ENCODE measurements at places on chromosomes 4 and X.

DNA sequence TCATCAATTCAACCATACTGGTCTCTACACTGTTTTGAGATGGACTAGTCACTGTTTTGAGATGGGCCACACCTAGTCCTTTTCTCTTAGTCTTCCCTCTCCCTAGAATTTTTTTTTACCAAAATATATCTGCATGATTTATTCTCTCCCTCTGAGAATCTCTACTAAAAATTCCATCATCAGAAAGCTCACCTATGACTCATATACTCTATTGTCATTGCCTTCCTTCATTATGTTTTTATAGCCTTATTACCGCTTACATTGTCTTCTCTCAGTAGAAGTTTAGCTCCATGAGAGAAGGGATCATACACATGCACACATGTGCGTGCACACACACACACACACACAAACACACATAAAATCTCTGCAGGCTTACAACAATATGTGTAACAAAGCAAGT, 303.6 kb downstream of the PCDH10 start:
- DNase-seq, result no peak

DNA sequence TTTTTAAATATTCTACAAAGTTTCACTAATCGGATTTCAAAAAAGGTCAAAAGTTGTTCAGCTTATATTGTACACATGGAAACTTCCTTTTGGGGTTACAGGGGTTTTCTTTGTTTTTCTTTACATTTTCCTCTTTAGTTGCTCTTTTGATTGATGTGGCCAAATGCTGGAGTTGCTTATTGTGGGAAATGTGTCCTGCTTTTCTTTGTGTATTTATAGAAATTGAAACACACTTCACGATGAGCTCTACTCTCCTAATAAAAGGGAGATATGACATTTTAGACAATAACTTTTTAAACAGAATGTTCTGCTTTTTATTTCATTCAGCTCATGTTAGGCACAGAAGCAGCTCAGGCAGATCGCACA, 50.7 kb upstream of the SPRY1 start:
- no peak for DNase-seq

- no peak for DNase-seq
Measured at GRCh38 chr4:139209470-139210063, 32.5 kb upstream of the ELF2 start.

GRCh38 chr4:122705547-122706117, 26.9 kb upstream of the BBS12 start:
- no peak for DNase-seq

GRCh38 chr4:110292994-110293744, 94.8 kb upstream of the ELOVL6 start:
- no peak for DNase-seq

GRCh38 chrX:15631637-15632036, 30.9 kb upstream of the ACE2 start:
- no peak for DNase-seq

DNA sequence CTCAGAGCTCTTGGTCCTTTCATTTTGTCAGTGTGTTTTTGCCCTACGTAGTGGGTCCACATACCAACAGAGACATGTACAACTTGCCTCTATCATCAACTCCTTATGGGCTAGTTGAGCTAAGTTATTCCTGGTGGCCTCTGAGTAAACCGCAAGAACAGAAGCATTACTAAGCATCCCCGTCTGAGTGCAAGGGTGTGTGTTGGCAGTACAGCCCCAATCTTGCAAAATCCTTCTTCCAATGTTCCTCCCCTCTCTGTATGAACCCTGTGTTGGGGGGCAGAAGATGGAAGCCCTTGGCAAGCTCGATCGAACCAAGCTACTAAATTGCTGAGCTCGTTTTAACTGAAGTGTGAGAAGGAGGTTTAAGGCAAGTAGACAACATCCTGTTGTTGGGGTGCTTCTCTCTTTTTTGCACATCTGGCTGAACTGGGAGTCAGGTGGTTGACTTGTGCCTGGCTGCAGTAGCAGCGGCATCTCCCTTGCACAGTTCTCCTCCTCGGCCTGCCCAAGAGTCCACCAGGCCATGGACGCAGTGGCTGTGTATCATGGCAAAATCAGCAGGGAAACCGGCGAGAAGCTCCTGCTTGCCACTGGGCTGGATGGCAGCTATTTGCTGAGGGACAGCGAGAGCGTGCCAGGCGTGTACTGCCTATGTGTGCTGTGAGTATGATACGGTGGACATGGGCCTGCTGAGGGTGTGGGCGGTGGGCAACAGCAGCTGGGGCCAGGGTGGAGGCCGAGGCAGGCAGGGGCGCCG, at the start of gene SH2D1A:
Gene SH2D1A (plus strand): TSS at position 447 of the 760 bp plus-strand sequence. CDS start 80 bp downstream, at position 527.
- DNase-seq, result no peak

DNA sequence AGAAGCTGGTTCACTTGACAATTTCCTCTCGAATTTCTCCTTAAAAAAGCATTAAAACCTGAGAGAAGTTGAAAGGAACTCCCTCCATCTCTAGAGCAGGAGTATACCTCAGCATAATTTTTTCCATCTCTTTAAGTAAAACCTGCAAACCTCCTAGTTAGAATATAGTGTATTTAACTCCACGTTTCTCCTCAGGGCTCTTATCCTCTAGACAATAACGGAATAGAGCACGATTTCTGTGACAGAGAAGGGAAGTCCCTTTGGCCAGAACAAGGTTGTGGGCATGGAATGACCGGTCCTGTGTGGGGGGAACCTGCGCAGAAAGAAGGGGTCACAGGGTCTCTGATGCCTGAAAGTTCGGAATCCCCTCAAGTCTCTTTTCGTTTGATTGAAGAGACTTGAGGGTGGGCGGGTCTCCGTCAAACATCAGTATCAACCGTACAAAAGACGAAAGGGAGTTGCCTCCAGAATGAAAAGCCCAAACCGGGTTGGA, 697 bp downstream of the ZNF280C start:
- no peak for DNase-seq

GRCh38 chrX:13473442-13474163, 95.8 kb upstream of the EGFL6 start:
- DNase-seq, result no peak

DNA sequence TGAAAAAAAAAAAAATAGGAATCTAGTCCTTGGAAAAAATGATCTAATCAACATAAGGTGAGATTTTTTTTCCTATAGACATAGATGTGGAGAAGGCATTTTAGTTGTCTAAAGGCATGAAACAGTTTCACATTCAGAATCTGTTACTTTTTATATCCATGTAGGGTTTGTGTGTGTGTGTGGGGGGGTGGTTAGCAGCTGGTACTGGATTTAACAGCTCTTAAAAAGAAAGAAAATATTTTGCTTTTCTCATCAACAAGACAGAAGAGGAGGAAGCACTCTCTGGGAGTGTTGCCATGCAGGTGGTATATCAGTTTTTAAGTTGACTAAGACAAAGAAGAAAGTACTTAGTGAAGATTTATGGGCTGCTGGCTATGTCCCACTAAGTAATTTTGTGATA, 122.3 kb downstream of the VCX3B start:
- DNase-seq, result no peak

GRCh38 chr4:14272206-14272605, 644.7 kb upstream of the BOD1L1 start:
- no peak for DNase-seq

GRCh38 chr4:165743422-165743821, 129.6 kb upstream of the TLL1 start:
- no peak for DNase-seq

DNA sequence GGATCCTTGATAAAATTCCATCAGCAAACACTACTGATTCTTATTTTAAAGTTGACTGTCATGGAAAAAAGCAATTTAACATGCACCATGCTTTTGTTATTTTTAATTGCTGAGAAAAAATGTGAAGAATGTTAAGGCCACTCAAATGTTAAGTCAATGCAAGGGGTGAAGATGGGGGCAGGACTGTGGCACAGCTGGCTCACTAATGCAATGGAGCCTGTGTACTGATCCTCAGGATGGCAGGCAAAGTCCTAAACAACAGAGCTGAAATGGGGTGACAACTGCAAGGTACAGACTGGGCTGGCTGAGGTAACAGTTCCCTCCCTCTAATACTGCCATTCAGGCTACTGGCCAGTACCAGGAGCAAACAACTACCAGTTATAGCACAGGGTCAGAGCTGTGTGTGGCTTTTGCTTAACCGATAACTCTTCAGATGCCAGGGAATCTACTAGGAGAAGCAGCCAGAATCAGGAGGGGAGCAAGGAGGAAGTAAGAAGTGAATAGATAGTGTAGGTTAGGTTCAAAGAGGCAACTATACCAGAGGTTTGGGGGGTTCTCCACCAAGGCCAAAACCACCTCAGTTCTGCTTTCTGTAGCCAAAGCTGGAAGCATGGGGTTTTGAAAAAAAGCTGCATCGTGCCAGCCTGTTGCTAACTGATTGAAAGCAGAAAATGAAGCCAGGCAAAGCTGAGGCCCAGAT, 372.6 kb downstream of the OPHN1 start:
- no peak for DNase-seq

- DNase-seq, result no peak
Measured at GRCh38 chrX:20254712-20255299, 11.9 kb downstream of the RPS6KA3 start.

- no peak for DNase-seq
Measured at GRCh38 chr4:162830899-162831298, 335.8 kb downstream of the NAF1 start.

DNA sequence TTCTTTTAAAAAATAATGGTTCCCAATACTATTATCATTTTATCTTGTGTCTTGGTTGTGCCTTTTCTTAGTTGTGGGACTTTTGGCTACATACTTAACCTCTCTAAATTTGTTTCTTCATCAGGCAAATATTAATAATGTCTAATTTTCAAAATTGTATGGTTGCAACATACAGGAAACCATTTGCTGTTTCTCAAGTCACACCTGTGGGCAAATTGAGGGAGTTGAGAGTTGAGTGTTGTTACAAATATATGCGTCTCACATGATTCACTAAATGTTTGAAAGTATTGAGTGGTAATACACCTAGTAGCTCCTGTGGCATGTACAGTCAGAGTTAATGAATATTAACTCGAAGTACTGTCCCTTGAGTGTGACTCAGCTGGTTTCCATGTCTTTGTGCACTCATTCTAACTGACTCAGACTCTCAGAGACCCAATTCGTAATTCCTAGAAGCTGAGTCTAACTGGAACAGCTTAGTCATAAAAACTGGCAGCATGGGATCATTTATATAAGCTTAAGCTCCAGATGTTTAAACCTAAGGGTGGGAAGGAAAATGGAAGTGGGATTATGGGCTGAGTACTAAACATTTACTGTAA, 802.4 kb downstream of the TRIML1 start:
- no peak for DNase-seq

GRCh38 chr4:24330172-24330571, 254.2 kb downstream of the DHX15 start:
- no peak for DNase-seq

- no peak for DNase-seq
Measured at GRCh38 chr4:168600796-168601583, 104.1 kb downstream of the PALLD start.

DNA sequence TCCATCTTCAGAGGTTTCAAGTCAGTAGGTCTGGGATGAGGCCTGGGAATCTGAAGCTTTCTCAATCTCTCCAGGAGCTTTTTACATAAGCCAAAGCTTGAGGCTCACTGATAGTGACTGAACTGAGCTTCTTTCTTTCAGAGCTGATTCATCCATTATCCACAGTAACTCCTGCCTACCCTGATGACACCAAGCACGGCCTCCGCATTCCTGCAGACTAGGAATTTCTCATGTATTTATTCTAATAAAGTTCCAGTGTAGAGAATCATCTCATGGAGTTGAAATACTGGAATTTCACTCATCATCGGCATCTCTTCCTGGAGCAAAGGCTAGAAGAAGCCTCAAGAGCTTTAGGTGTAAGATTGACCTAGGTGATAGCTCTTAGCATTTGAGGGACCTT, 12.1 kb upstream of the DCTD start:
- no peak for DNase-seq

GRCh38 chr4:1354136-1354982, 7.4 kb downstream of the UVSSA start:
- DNase-seq, result no peak

GRCh38 chr4:55499495-55499894, 47.2 kb downstream of the CLOCK start:
- no peak for DNase-seq

All from stimulated activated CD4-positive, alpha-beta T cell treated with anti-CD3 and anti-CD28 coated beads, Interleukin-4, amount 100 ng/mL, for 48 hours (primary cell).